ENCODE measurements at places on chromosomes 12 and 14.

- no peak for DNase-seq
Measured at GRCh38 chr12:119642986-119643385, 24.9 kb upstream of the PRKAB1 start.

GRCh38 chr14:71107921-71108320, 200.7 kb downstream of the PCNX1 start:
- DNase-seq, result no peak

GRCh38 chr12:108241986-108242703, 97.0 kb downstream of the CMKLR1 start:
- no peak for DNase-seq

GRCh38 chr12:30679241-30679640, 16.4 kb downstream of the IPO8 start:
- DNase-seq, result no peak

DNA sequence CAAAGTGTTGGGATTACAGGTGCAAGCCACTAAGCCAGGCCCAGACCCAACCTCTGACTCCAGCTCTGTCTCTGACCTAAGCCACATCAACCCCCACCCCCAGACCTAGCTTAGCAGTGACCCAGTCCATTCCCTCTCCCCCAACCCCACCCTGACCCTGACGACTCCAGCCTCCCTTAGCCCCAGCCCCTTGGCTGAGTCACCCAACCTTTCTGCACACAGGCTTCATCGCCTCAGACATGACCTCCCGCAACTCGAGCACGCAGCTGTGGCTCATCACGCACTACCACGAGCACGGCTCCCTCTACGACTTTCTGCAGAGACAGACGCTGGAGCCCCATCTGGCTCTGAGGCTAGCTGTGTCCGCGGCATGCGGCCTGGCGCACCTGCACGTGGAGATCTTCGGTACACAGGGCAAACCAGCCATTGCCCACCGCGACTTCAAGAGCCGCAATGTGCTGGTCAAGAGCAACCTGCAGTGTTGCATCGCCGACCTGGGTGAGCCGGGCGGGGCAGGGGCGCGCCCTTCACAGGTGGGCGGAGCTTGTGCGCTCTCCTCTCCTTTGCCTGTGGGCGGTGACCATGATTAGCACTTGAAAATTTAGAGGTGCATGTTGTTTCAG, 7.8 kb downstream of the ACVRL1 start:
- no peak for DNase-seq
